ENCODE measurements at places on chromosomes 2 and 18.
A peak's percentile ranks its signal among the peaks of the same experiment; 100 is the strongest.

DNA sequence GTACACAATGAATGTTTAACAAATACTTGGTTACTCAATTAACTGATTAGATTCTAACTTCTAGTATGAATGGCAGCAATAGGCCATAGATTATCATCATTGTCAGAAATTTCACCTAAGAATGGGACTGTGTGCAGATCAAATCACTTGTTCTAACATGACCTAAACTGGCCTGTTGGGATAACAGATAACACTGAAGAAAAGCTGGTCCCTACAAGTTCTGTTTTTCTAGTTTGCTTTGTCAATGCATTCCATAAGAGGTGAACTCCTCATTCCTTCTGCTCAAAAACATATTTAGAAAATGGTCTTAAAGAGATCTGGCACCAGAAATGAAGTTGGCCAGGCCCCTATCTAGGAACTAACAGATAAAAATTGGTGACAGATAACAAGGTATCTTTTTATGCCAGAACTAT is 175.4 kb downstream of the THADA start:
- no peak for DNase-seq

GRCh38 chr2:128436479-128437203 is 118.0 kb upstream of the HS6ST1 start:
- no peak for DNase-seq

DNA sequence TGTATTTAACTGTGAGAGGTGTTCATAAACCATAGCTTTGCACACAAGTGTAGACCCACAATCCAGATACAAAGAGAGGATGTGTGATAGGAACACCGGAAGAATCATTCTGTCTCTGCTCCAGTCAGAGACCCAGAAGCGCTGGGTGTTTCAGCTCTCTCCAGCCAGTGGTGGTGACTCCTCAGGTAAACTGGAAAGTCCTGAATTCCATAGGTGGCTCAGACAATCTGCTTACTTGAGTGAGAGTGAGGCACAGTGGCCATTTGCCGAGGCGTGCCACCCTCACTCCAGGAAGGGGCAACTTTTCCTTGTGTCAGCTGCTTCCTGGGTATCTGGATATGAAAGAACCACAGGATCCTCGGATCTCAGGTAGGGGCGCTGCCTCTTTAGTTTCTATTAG is 171.5 kb downstream of the KCNS3 start:
- DNase-seq = no peak

- peak; percentile 83 for DNase-seq
These were observed 39.6 kb downstream of the TTC39C start for GRCh38 chr18:24054130-24054529.

GRCh38 chr2:16326711-16327300 is 338.8 kb downstream of the CYRIA start:
- DNase-seq = no peak

GRCh38 chr2:20737505-20737904 is 70.6 kb downstream of the GDF7 start:
- no peak for DNase-seq

DNA sequence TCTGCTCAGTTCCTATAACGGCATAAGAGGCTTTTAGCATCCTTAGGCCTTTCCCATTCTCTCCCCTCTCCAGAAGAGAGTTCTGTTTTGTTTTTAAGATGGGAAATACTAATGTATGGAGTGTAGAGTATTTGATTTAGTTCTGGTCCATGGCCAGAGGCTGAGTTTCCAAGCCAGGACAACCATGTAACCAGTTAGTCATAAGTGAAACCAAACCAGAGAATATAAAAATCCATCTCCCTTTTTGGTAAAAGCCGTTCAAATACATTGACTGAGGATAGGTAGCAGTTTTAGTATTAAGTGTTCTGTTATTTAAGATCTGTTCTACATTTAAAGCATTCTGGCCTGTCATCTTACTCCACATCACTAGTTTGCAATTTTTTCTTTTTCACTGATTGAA is 3.1 kb downstream of the PSMD1 start:
- no peak for DNase-seq

GRCh38 chr18:76126327-76126726 is 368.7 kb downstream of the ZNF516 start:
- no peak for DNase-seq

- no peak for DNase-seq
These were observed 28.1 kb downstream of the PTPN2 start for GRCh38 chr18:12855916-12856315.

- peak; percentile 69 for DNase-seq
These were observed 23.4 kb downstream of the MROH2A start for GRCh38 chr2:233801357-233802131.

DNA sequence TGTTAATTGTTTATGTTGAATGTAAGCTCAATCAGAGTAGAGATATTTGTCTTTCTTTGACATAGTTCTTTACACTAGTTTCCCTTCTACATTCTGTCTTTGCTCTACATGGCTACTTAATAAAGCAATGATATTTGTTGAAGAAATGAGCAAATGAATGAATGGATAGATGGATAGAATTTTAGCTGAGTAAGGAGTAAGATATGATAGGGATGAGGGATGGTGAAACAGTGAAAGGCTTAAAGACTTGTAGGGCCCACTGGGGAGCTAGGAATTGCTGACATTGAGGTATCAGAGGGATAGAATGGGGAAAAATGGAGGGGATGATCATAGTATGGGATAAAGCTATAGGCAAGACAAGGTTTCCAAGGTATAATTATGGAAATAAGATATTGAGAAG is 361.6 kb upstream of the SPHKAP start:
- no peak for DNase-seq

- DNase-seq = no peak
These were observed 63.7 kb downstream of the ARL4C start for GRCh38 chr2:234433201-234433600.

DNA sequence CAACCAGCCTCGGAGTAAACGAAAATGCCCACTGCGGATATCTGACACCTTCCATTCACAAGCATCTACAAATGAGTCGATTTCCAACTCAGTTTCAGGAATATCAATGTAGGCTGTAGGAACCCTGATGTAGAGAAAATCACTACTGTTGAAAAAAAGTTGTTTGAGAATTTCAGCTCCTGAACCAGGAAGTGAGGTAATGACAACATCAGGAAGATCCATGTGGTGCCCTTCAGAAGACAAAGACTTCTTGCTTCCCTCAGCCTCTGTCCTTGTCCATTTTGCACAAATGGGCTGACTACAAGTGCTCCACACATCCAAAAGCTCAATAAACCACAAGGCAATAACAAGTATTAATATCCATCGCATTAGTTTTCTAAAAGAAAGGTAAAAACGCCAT is 4.7 kb downstream of the DSEL start:
- no peak for DNase-seq

DNA sequence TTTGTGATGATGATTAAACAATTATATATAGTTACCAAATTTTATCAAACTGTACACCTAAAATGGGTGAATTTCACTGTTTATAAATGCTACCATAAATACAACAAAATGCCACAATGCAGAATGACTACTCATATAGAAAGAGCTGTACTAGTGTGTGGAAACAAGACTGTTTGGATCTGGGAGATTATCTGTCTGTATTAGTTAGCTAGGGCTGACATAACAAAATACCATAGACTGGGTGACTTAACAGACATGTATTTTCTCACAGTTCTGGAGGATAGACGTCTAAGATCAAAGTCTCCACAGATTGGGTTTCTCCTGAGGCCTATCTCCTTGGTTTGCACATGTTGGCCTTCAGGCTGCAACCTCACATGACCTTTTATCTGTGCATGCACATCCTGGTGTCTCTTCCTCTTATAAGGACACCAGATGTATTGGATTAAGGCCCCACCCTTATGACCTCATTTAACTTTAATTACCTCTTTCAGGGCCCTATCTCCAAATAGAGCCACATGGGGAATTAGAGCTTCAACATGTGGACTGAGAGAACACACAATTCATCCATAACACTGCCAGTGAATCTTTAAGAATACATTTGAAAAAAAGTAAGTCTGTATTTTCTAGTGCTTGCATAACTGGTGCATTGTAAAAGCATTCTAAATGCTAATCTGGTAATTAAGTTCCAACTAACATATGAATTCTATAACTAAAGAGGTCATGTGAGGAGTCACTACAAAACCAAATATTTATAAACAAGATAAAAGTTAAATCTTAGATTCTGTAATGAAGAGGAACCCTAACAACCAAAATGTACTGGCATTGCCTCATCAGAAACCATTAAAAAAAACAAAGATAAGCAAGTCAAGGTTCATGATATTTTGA is 699.6 kb downstream of the NYAP2 start:
- no peak for DNase-seq

- DNase-seq = no peak
These were observed 170.7 kb downstream of the CYRIA start for GRCh38 chr2:16494836-16495508.

- DNase-seq = no peak
These were observed 3.9 kb upstream of the FSIP2 start for GRCh38 chr2:185734658-185735057.

DNA sequence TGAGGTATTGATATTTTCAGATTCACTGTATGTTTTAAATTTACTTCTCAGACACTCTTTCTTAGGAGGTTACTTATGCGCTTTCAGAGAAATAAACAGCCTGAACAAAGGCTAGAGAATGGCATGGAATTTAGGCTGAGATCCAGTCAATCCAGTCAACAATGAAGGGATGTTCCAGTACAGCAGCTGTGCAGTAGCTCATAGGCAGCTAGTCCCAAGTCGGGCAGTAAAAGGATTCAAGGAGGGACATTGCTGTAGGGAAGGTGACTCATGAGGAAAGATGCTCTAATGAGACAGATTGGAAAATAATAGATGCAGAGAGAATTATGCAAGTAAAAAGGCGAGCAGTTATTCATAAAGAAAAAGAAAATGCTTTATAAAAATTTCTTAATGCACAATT is 397.9 kb upstream of the RGPD4 start:
- no peak for DNase-seq

DNA sequence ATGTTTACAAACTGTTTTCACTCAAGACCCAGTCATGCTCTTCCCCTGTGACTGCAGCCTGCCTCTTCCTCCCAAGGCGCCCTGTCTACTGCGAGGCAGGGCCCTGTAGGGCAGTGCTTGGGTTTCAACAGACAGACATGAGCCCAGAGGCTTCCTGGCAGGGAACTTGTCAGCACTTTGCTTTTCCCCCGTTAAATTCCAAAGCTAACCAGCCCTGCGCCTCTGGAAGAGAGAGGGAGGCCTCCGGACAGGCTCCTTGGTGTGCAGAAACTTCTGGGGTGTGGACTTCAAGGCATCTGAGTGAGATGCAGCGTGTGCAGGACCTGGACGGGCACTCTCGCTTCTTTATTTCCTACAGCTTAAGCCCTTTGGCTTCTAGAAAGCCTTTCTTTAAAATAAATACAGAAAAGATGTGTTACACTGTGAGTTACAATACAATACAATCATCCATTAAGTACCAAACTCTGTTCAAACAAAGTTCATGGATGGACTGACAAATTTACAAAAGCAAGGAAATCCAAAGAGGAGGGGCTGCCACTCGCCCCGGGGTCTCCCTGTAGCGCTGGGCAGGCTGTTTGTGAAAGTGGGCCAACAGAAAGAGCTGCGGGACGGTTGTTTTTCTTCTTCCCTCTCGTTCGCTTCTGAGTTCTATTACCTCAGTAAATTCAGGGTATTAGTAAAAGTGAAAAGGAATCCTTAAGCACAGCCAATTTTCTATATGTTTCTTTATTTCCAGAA is 8.8 kb upstream of the ZNF516 start:
- DNase-seq = no peak

GRCh38 chr2:8576525-8577167 is 105.2 kb upstream of the ID2 start:
- peak; percentile 5 for DNase-seq

All from M059J (cell line).